ENCODE measurements at places on chromosomes 4 and X. TPM values are rescaled to one million over a fixed set of nuclear protein-coding genes. Genes with fewer than 3 reads are reported as not detected.

GRCh38 chr4:20046931-20047677 lies 204.6 kb upstream of the SLIT2 start:
- H3K27ac ChIP-seq: no peak overlapping the region
- DNase-seq: no peak
- H3K4me1 ChIP-seq: no peaks in the 10 kb centered on the region
- H3K36me3 ChIP-seq: no peaks in the 10 kb centered on the region
- no peak overlapping the region for H3K4me3 ChIP-seq

- H3K36me3 ChIP-seq: no peaks in the 10 kb centered on the region
- H3K27ac ChIP-seq: no peak overlapping the region
- H3K27me3 ChIP-seq: no peaks in the 10 kb centered on the region
Observed at GRCh38 chrX:11952176-11952720, 186.0 kb upstream of the FRMPD4 start.

GRCh38 chrX:54042609-54043021 lies 1.7 kb downstream of the PHF8 start:
- peak overlapping the region; percentile 79 for H3K4me3 ChIP-seq
- H3K27ac ChIP-seq: no peak overlapping the region
- DNase-seq: peak; percentile 48
- no peaks in the 10 kb centered on the region for H3K27me3 ChIP-seq
- H3K4me1 ChIP-seq: peaks cover 30% of the 10 kb centered on the region
- peaks cover 8% of the 10 kb centered on the region for H3K36me3 ChIP-seq

CLNK gene
- not detected for total RNA-seq

GAGE13 gene
- total RNA-seq: not detected

CFI gene
- total RNA-seq: 152 TPM

MFAP3L gene
- total RNA-seq: 3.7 TPM

IL21 gene
- total RNA-seq: not detected

- no peaks in the 10 kb centered on the region for H3K4me1 ChIP-seq
- DNase-seq: no peak
- no peak within 1 kb of the TSS for H3K4me3 ChIP-seq
- no peaks in the 10 kb centered on the region for H3K36me3 ChIP-seq
- no peaks in the 10 kb centered on the region for H3K27me3 ChIP-seq
Observed at GRCh38 chrX:135421932-135422809, at the start of gene SMIM10L2A. Gene SMIM10L2A, plus strand, starts transcription at chrX:135421944. Its CDS starts 188 bp downstream, at chrX:135422132.

DNA sequence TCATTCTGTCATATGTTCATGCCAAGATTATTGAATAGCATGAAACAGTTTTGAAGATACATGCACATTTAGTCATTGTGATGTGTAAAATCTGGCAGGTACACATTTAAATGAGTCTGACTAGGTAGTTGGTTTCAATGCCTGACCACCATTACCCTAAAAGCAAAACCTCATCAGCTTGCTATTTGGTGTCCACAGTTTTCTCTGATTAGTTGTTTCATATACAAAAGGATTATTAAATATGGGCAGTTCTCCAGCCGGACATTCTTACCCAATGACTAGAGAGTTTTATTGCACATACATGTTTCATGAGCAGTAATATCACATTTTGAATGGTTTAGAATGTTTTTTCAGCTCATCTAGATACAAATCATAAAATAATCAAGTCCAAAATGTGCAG lies 23.7 kb downstream of the DCHS2 start:
- no peak overlapping the region for H3K4me3 ChIP-seq
- H3K27ac ChIP-seq: no peak overlapping the region
- DNase-seq: no peak
- peaks cover 19% of the 10 kb centered on the region for H3K4me1 ChIP-seq
- no peaks in the 10 kb centered on the region for H3K27me3 ChIP-seq

DUSP9 gene
- 435 TPM for total RNA-seq

LPAR4 gene
- not detected for total RNA-seq

GRCh38 chrX:74636749-74637314 lies 22.4 kb upstream of the RLIM start:
- DNase-seq: no peak
- no peak overlapping the region for H3K27ac ChIP-seq
- no peaks in the 10 kb centered on the region for H3K27me3 ChIP-seq
- no peaks in the 10 kb centered on the region for H3K4me1 ChIP-seq
- no peak overlapping the region for H3K4me3 ChIP-seq

QRFPR gene
- not detected for total RNA-seq

- H3K4me1 ChIP-seq: no peaks in the 10 kb centered on the region
- no peak overlapping the region for H3K4me3 ChIP-seq
- no peak overlapping the region for H3K27ac ChIP-seq
- DNase-seq: no peak
- H3K36me3 ChIP-seq: no peaks in the 10 kb centered on the region
Observed at GRCh38 chr4:46081674-46082073, 42.2 kb downstream of the GABRG1 start.

KCTD8 gene
- not detected for total RNA-seq

ETDB gene
- not detected for total RNA-seq

NMU gene
- total RNA-seq: not detected

DNA sequence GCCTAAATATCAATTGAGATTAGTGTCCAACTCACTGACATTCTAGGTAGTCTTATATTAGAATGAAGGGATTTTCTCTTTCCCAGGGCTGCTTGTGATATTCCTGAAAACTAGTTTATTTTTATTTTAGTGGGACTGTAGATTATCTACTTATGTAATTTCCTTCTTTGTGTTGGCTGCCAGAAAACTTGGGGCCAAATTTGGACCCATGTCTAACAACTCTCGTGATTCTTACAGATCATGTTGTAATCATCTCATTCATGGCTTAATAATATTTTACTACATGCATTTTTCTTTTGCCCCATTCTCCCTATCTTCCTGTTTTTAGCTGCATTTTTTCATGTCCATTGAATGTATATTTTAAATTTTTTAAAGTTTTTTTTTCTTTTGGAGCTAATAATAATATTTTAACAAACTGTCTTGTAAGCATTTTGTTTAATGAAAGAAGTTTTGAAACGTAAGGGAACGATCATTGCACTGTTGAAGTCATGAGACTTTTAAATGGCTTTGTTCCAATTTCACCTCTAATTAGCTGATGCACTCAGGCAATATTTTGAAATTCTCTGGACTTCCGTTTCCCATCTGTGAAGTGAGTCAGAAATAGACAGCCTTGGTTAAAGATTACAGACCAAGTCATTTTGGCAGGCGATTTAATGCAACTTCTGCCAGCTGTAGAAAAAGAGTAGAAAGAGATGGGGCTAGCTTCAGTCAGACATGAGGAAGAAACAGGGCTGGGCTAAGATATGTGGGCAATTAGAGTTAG lies 14.3 kb upstream of the TDO2 start:
- H3K4me1 ChIP-seq: no peaks in the 10 kb centered on the region
- no peaks in the 10 kb centered on the region for H3K27me3 ChIP-seq
- no peak overlapping the region for H3K27ac ChIP-seq
- H3K4me3 ChIP-seq: no peak overlapping the region
- H3K36me3 ChIP-seq: no peaks in the 10 kb centered on the region
- no peak for DNase-seq

GRCh38 chr4:140688711-140689598 lies 67.2 kb downstream of the TBC1D9 start:
- H3K27me3 ChIP-seq: no peaks in the 10 kb centered on the region
- no peak overlapping the region for H3K27ac ChIP-seq
- DNase-seq: no peak
- H3K36me3 ChIP-seq: peaks cover 18% of the 10 kb centered on the region

DNA sequence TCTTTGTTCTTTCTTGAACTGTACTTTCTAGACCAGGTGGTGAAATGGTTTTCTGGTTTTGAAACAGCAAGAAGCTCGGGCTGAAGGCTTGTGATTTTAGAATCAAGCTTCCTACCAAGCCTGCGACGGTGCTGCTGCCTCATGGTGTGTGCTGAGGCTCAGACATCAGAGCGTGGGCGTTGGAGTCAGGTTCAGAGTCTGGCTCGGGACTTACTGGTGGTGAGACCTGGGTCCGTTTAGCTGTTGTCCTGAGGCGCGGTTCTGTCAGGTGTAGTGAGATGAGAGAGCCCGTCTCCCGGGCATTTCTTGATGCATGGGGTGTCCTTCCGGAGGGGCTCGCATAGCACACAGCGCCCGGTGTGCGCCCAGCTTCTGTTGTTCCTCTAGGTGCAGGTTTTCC lies 19.7 kb upstream of the TADA2B start:
- DNase-seq: no peak
- H3K27me3 ChIP-seq: no peaks in the 10 kb centered on the region
- H3K27ac ChIP-seq: no peak overlapping the region

CT45A2 gene
- total RNA-seq: not detected

DNA sequence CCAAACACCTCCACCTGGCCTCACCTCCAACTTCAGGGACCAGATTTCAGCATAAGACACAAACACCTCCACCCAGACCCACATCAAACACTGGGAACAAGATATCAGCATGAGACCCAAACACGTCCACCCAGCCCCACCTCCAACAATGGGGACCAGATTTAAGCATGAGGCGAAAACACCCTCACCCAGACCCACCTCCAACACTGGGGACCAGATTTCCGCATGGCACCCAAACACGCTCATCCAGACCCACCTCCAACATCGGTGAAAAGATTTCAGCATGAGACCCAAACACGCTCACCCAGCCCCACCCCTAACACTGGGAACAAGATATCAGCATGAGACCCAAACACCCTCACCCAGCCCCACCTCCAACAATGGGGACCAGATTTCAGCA lies 210.0 kb downstream of the ASMT start:
- H3K27ac ChIP-seq: no peak overlapping the region
- no peaks in the 10 kb centered on the region for H3K4me1 ChIP-seq
- H3K36me3 ChIP-seq: no peaks in the 10 kb centered on the region
- DNase-seq: no peak

CNKSR2 gene
- total RNA-seq: not detected

GRCh38 chrX:135416546-135416945 lies 5.2 kb upstream of the SMIM10L2A start:
- no peaks in the 10 kb centered on the region for H3K27me3 ChIP-seq
- H3K4me1 ChIP-seq: no peaks in the 10 kb centered on the region
- no peak overlapping the region for H3K4me3 ChIP-seq
- DNase-seq: no peak

DNA sequence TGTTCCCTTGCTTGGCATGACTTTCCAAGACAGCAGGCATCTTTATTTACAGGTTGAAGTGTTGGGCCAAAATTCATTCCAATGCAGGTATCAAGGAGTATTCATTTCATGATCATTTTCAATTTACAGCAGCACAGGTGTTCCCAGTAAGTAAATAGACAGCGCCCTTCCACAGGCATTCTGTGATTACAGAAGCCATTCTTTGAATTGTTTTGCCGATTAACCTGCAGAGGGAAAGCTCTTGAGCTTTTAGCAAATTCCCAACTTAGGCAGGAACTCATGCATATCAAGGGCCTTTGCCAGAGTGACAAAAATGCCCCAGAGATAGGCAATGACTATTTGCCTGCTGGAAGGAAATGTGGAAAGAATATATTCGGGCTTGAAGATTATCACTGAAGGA lies 6.8 kb downstream of the TXK start:
- H3K4me1 ChIP-seq: no peaks in the 10 kb centered on the region
- H3K27me3 ChIP-seq: no peaks in the 10 kb centered on the region
- no peak overlapping the region for H3K27ac ChIP-seq
- no peak overlapping the region for H3K4me3 ChIP-seq
- no peaks in the 10 kb centered on the region for H3K36me3 ChIP-seq

GRCh38 chr4:14049946-14050345 lies 422.4 kb upstream of the BOD1L1 start:
- no peak overlapping the region for H3K27ac ChIP-seq
- no peak overlapping the region for H3K4me3 ChIP-seq
- no peaks in the 10 kb centered on the region for H3K27me3 ChIP-seq
- no peaks in the 10 kb centered on the region for H3K36me3 ChIP-seq
- H3K4me1 ChIP-seq: no peaks in the 10 kb centered on the region

DNA sequence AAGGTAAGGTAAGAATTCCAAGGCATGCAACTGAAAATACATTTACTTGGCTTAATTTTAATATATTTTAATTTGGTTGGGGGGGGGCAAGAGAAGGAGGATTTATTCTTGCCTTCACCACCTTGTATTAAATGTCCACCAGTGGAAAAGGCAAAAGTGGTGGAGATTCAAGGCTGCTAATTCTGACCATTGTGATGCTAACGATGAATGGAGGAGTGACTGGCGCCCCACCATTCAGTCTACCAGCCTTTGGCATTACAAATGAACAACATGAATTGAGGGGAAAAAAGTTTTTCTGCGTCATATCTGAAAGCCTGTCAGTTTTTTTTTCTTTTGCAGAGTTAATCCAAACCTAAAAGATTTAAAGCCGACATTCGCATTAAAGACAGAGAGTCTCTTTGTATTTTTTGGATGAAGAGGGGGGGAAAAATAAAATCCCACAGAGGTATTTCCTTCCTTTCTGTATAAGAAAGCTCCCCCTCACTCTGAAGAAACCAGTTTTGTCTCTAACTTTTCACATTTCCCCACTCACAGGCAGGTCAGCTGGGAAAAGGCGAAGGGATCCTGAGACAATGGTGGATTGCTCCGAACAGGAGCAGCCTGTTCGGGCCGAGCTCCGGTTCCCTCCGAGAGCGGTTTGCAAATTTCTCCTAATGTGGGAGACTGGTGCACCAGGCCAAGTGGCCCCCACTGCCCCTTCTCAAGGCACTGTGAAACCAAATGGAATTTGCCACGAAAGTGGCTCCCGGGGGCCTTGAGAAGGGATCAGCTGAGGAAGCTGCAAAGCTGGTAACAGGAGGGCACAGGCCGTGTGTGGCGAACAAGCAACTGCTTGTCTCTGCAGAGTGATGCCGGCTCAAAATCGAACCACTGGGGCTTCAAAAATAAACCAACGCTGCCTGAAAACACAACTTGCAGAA lies 28.1 kb downstream of the SHISA3 start:
- no peak for DNase-seq
- H3K27me3 ChIP-seq: no peaks in the 10 kb centered on the region
- no peaks in the 10 kb centered on the region for H3K36me3 ChIP-seq
- no peak overlapping the region for H3K4me3 ChIP-seq
- no peaks in the 10 kb centered on the region for H3K4me1 ChIP-seq

DNA sequence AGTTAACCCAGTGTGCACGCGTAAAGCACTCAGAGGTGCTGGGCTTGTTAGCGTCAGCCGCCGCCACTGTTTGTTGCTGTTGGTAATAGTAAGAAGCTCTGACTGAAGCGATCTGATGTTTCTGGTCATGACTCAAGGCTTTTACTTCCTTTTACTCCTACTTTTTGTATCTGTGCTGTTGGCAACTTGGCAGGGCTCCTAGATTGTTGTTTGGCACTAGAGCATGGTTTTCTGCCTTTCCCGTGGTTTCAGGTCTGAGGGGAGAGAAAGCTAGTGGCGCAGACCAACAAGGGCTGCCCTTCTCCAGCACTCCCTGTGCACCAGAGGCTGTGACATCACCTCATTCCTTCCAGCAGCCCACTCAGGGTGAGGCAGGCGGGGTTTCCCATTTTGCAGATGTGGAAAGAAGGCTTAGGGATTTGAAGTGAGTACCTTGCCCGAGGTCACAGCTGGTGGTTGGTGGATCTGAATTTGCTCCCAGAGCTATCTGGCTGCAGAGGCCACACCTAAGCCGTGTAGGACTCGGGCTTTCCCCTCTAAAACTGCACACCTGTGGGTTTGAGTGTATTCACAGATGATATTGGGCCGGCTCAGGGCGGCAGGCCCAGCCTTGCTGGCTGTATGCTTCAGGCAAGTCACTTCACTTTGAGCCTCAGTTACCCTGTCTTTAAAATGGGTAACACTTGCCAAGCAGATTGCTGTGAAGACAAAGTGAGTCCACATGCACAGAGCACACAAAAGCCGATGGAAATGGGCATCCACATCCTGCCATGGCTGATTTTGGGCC lies 51.2 kb upstream of the TADA2B start:
- H3K27ac ChIP-seq: no peak overlapping the region
- H3K4me1 ChIP-seq: peaks cover 21% of the 10 kb centered on the region
- no peaks in the 10 kb centered on the region for H3K27me3 ChIP-seq
- peaks cover 7% of the 10 kb centered on the region for H3K36me3 ChIP-seq
- no peak overlapping the region for H3K4me3 ChIP-seq

- H3K27ac ChIP-seq: no peak overlapping the region
- no peaks in the 10 kb centered on the region for H3K27me3 ChIP-seq
- H3K36me3 ChIP-seq: no peaks in the 10 kb centered on the region
- H3K4me3 ChIP-seq: no peak overlapping the region
- no peaks in the 10 kb centered on the region for H3K4me1 ChIP-seq
Observed at GRCh38 chr4:37054531-37055077, 189.9 kb upstream of the NWD2 start.

AASDH gene
- total RNA-seq: 12.6 TPM
